CD4-positive, alpha-beta memory T cell (primary cell): ENCODE measurements at places on chromosomes 3 and 15.

DNA sequence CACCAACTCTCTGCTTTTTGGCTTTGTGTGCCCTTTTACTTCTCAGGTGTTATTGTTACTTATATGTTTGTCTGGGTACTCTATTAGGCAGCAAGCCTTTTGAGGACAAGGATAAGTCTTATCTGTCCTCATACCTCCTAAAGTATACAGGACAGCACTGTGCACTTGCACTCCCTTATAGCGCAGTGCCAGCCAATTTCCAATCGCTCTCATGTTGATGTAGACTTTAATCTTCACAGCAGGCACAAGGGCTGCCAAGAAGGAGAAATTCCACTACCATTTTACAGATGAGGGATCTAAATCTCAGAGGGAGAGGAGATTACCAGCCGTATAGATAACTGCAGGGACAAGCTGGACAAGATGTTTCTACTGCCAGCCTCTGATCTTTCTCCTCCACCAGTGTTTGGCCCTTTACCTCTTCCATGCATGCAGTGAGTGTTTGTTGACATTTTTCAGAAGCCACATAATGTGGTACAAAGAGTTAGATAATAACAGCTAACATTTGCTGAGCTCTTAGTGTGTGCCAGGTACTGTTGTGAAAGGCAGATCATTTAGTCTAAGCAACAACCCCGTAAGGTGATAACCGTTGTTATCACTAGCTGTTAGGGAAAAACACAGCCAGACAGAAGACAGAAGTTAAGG, 30.1 kb downstream of the SST start:
- DNase-seq: no peak

GRCh38 chr3:10928961-10929471, 63.5 kb upstream of the SLC6A1 start:
- no peak for DNase-seq

DNA sequence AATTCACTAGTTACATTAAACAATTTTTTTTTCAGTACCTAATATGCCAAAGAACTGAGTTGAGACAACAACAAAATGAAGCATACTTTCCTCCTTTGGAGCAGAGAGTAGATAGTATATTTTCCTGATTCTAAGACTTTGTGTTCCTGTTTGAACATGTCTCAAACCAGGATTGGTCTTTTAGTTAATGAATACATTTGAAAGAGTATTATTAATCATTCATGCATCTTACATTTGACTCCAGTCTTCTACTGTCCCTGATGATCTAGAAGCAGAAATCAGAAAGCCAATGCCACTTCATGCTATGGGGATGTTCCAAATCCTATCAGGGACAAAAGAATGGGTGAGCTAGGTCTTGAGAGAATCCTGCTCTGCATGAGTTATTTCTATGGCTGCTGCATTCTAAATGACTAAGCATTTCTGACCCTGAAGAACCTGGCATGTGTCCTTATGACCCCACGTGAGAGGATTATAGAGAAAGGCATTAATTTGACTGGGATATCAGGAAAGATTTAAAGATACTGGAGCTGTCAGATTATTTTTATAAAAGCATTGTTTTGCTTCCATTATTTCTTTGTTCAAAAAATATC, 32.9 kb upstream of the MBNL1 start:
- DNase-seq: no peak

DNA sequence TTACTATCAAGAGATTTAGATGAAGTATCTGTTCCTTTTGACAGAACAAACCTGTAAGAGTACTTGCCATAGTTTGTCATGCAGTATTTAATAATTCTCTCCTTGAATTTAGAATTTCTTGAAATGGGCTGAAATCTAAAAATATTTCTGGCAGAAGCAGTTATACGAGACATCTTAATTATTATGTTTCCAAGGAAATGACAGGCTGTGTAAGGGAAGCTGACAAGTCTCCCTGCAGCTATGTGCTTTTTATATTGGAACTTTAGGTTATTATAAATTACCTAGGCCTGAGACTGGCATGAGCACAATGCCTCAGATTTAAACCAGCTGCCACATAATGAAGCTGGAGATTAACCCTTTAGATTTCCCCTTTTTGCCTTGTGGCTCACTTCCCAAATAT, 365.0 kb upstream of the EPHA6 start:
- no peak for DNase-seq

DNA sequence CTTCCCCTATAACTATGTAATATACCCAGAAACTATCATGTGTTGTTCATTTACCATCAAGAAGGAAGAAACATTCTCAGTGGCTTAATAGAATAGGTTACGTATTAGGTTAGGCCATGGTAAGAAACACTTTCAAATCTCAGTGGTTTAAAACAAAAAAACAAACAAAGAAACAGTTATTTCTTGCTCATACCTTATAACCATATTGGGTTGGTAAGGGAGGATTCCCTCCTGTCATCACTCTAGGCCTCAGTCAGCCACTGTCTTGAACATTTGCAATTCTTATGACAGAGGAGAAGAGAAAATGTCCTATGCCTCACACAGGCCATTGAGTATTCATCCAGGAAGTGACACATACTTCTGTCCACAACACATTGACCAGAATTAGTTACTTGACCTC, 727.7 kb upstream of the NECTIN3 start:
- DNase-seq: no peak

DNA sequence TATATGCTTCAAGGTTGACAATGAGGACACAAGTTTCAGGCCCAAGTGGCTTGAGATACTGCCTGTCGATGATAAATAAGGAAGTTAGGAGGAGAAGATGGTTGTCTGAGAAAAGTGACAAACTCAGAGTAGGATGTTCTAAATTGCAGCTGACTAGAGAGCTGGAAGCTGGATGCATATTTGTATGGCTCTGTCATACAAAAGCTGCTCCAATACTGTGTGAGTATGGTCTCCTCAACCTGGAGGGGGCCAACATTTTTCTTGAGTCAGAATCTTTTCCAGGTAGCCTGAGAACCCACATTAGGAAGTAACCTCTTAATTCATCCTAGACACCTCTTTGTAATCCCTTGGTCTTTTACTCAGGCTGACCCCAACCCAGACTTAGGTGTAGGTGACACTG, 28.4 kb upstream of the TPRG1 start:
- no peak for DNase-seq

- peak; percentile 76 for DNase-seq
Measured at GRCh38 chr3:197749315-197749600, 425 bp upstream of the FYTTD1 start.

DNA sequence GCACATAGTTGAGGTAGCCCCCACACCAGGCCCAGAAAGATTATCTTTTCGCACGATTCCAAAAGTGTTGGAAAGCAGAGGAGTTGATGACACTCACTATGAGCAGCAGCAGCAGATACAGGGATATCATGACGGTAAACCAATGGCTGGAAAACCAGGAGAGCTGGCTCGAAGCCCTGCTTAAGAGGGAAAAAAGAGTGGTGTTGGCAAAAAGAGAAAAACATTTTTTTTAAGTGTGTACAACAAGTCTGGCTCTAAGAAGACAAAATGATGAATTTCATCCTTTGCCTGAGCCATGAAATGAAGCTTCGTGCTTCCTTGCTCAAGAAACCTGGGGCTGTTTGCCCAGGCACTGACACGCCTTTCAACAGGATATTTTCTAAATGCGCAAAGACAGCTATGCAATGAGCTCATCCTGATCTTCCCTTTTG, 27.3 kb downstream of the PARP16 start:
- no peak for DNase-seq

GRCh38 chr15:82306791-82307713, 42.2 kb downstream of the GOLGA6L10 start:
- no peak for DNase-seq

GRCh38 chr3:40044487-40044886, 235.1 kb downstream of the MYRIP start:
- DNase-seq: no peak
